ENCODE measurements at places on chromosomes 16 and 17.
A peak's percentile ranks its signal among the peaks of the same experiment; 100 is the strongest.

DNA sequence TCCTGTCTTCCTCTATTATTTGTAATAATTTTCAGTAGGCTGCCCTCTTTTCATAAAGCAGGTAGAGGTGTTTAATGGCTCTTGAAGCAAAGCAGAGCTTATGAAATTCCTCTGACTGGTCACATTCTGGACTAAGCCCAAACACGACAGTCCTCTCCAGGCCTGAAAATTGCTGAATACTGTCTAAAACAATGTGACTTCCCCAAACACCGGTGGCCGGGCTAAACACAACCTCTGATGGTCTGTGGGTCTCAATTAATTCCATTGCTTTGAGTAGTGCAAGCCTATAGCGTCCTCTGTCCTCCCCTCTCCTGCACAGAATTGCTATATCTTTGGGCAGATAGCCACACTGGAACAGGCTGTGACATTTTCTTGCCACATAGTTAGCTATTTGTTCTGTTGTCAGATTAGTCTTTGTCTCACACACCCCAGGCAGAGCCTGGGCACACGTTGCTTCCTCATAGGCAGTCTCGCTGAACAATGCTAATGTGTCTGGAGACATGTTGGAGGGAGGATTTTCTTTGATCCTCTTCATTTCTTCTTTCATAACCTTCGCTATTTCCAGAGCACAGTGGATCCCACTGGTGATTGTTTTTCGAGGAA, 10.8 kb upstream of the SLFN12L start:
- no peak for DNase-seq

DNA sequence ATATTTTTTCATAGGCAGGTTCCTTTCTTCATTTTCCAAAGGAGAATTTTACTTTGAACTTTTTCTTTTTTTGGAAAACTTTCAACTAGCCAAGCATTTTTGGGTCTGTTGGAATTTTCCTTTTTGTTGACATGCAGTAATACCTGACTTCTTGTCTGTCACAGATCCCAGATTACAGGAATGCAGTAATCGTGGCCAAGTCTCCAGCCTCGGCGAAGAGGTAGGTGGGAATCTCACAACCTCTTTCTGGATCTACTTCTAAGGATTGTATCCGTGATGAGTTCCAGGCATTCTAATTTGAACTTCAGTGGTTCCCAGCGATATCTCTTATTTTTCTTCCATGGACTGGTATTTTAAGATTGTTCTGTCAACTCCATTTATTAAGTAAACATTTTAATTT, 31.7 kb downstream of the PRPSAP2 start:
- DNase-seq, result no peak

- no peak for DNase-seq
Observed at GRCh38 chr16:9381905-9382304, 290.5 kb downstream of the HAPSTR1 start.

DNA sequence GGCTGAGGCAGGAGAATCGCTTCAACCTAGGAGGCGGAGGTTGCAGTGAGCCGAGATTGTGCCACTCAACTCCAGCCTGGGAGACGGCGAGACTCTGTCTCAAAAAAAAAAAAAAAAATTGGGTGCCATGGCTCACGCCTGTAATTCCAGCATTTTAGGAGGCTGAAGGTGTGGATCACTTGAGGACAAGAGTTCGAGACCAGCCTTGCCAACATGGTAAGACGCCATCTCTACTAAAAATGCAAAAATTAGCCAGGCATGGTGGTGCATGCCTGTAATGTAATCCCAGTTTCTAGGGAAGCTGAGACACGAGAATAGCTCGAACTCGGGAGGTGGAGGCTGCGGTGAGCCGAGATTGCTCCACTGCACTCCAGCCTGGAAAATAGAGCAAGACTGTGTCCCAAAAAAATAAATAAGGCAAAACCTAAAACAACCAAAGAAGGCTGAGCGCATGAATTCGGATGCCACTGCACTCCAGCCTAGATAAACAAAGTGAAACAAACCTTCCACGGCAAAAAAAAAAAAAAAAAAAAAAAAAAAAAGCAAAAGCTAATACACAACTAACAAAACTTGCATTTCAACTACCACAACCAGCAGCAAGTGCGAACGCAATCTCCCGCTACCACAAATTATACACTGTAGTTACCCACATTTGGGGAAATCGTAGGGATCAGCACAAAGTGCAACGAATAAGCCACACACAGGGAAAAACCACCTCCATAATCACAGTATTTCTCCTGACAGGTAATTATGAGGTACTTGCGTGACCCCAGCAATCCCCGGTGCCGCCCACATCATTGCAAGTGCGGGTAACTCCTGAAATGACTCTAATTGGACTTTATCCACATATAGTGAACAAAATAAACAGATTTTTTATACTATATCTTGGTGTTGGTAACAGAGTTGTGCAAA, 25.6 kb downstream of the TEX14 start:
- no peak for DNase-seq

DNA sequence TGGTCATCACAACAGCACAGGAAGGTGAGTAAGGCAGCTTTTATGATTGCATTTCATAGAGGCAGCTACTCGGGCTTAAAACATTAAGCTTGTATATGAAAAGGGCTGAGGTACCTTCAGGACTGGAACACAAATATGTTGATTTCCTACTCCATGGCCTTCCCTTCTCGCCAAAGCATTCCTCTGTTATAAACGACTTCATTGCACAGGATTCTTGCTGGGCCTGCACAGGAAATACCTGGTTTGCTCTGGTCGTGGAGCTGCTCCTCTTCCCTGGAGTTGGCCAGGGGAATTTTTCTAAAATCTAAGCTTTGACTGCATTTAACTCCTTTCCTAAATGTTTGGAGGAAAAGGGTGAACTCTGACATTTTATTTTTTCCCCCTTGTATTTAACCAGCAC, 49.0 kb downstream of the CHD9 start:
- no peak for DNase-seq

DNA sequence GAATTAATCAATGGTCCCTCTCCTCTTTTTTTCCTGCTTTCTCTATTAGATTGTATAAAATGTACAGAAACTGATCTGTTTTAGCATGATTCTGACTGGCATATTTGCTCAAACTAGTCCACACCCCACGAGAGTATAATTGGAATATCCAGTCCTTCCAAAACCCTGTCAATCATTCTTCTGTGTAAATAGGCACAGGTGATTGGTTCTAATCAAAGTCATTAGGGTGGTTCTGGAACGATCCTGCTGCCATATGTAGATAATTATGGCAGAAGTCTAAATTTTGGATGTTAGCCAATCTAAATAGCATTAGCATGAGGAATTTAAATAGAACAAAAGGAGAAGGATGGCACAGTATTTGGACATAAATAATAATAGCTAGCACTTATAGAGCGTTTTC, 165.7 kb downstream of the SHISA6 start:
- no peak for DNase-seq

DNA sequence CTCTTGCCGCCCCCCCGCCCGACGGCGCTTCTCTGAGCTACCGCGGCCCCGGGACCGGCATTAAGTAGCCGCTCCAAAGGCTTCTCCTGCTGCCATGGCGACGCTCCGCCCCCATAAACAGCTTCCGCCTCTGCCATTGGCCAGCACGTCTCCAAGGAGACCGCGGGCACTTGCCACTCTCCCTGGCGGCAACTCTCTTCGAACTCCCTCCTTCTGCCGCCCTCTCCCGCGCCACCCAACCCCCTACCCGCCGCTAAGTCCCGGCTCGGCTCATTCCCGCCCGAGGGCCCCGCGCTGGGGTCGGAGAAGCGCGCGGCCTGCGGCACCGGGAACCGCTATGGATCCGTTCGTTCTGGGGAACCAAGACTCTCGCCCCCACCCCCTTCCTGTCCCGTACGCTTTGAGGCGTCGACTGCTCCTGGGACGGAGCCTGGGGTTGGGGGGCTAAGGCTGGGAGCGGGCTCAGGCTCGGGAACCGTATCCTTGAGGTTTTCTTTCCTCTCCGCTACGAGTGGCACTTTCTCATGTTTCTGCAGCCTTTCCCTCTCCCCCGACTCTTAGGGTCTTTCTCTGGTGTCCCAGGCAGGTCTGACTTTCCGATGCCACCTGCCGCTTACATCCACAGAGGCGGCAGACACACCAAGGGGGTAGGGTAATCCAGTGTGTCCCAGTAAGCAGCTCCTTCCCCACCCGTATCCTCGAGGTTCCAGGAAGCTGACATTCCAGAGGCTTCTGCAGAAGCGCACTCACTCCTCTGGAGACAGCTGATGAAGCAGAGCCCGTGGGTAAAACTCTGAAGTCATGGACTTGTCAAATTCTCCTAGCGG, at the start of gene FOXJ1:
TSS of gene FOXJ1 (minus strand) at position 34 of the 827 bp plus-strand sequence. CDS start 850 bp downstream, outside the sequence.
- DNase-seq, result peak; percentile 81

DNA sequence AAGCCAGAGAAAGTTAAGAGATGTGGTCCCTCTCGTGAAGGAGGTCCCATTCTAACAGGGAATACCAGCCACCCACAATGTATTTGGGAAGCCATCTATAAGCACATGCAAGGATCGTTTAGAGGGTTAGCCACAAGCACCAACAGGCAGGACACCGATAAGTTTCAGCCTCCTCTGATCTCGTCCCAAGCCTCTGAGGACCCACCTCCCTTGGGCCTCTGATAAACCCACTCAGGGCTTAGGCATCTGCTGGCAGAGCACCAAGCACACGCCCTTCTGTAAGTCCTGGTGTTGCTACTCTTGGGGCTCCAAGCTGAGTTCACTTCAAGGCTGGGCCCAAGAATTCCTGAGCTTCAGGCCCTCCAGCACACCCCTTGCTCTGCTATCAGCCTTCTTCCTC, 5.4 kb upstream of the PNPO start:
- DNase-seq, result no peak

DNA sequence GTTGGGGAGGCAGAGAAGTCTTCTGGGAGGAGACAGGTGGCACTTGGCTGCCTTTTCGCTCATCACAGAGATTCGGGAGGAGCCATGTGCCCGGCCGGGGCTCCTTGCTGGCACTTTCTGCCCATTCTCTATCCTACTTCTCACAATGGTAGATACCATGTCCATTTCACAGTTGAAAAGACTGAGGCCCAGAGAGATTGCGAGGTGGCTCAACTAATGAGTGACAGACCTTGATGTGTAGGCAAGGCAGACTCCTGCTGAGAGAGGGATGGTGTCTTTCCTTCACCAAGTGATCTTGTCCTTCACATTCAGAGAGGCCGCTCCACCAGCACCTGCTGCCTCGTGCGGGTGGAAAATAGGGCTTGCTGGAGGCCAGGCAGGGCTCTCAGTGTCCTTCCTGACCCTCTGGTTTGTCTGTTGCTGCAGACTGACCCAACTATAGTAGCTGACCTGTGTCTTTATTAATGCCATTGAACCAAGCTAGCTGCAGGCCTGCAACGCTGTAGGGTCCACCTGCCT, 42.1 kb downstream of the MPRIP start:
- no peak for DNase-seq

- DNase-seq, result no peak
Observed at GRCh38 chr16:27776556-27777225, 226.7 kb downstream of the KATNIP start.

- DNase-seq, result peak; percentile 44
Observed at GRCh38 chr17:46044286-46044928, 45.4 kb downstream of the STH start.

DNA sequence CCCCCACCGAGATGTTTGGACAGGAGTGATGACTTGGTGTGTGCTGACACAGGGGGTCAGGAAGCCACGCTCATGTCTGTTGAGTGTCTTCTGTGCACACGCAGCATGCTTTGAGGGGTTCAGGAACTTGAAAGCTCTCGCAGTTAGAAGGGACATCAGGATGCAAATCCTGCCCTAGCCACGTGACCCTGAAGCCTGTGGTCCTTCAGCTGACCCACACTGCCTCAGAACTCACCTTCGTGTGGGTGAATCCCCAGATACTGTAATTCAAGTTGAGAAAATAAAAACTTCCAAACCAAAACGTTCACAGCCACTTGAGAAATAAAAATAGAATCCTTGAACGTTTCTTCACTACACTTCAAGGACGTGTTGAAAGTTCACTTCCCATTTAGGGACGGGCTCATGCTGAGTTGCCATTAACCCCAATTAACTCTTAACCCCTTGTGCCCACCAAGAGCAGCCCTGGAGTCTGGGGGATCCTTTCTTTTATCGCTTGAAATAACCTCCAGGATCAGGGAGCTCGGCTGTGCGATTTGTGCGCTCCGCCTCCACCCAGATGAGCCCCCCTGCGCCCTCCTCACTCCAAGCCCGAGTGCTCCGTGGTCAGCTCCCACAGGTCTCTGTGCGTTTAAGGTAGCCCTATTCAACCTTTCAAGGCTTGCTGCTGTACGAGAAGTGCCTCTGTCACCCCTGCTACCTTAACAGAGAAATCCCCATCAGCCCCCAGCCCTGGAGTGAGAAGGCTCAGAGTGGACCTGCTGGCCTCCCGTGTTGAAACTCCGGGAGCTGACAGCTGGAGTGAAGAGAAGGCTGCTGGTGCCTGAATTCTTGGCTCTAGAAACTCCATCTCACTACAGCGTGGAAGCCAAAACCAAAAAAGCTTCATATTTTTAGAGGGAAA, 36.2 kb upstream of the NAT9 start:
- DNase-seq, result no peak

DNA sequence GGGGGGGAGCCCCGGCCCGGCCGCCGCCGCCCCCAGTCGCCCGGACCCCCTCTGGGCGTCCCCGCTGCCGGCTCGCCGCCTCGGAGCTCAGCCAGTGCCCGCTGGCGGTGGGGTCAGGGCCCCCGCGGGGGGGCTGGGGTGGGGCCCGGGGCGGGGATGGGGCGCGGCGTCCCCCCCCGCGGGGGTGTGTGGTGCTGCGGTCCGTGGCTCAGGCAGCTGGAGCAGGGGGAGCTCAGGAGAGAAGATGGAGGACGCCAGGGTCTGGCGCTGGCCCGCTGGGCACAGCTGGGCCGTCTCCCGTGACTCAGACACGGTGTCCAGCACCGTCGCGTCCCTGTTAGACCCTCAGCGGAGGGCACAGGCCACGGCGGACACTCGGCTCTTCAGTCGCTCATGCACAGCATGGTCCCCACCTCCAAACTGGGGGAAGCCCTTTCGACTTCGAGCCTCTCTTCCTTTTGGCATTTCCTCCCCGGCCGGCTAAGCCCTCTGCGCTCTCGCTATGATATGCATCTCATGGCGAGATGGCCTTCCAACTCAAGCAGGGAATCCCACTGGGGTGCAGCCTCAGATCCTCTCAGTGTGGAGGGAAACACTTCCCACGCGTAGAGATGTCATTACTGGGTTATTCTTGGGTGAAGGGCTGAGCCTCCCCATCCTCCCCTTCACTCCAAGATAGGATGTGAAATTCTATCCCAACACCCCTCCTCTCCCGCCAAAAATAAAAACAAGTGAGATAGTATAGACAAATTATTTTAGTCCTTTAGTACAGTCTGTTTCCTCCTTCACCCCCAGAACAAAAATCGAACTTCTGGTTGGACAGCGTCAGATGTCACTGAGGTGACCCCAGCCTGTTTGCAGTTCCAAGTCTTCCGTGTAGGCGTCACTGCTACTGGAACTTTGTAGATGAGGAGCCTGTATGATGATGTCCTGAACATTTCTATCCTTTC, 522 bp upstream of the VEZF1 start:
- peak; percentile 45 for DNase-seq

- no peak for DNase-seq
Observed at GRCh38 chr17:37648555-37648954, 5.3 kb upstream of the DDX52 start.

GRCh38 chr17:45021607-45022287, 29.7 kb downstream of the DCAKD start:
- DNase-seq, result peak; percentile 68

DNA sequence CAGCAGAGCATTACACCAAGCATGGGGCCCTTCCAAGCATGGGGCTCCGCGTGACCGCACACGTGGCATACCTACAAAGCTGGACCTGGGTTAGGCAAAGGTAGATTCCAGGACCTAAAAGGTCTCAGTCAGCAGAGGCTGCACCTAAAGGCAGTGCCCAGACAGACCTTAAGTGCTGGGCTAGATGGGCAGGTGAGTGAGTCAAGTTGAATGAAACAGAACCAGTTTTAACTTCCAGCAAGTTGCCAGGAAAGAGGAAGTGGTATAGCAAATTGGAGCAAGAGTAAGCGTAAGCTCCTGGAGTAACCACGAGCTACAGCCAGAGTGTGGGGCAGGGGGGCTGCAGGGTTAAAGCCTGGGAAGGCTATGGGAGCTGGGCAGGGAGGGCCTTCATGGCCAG, 49.5 kb downstream of the SRCIN1 start:
- DNase-seq, result no peak

All from stimulated activated CD4-positive, alpha-beta T cell treated with anti-CD3 and anti-CD28 coated beads, Interleukin-1b, Interleukin-23, amount 100 ng/mL, for 4 hours (primary cell).